ENCODE measurements at places on chromosomes 3 and 15.

GRCh38 chr3:125010393-125010792 lies 45.4 kb downstream of the HEG1 start:
- peak; percentile 32 for DNase-seq

DNA sequence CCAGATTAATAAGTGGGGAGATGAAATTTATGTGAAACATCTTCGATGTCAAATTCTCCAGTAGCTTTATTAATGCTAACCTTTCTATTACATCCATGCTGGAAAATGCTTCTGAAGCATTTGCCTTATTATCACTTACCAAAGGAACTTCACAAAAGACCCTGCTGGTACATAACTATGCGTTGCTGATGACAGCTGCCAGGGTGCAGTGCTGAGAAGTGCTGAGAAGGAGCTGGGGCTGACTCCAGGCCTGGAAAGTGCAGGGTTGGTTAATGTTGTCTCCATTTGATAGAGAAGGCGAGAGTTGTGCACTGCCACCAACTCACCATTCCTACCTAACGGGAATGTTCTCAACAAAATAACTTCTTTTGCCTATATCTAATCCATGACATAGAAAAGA lies 736.0 kb upstream of the NR2F2 start:
- no peak for DNase-seq

GRCh38 chr15:53882311-53882710 lies 95.9 kb upstream of the UNC13C start:
- no peak for DNase-seq

- no peak for DNase-seq
These were observed 221.8 kb downstream of the TPRG1 start for GRCh38 chr3:189393598-189393997.

DNA sequence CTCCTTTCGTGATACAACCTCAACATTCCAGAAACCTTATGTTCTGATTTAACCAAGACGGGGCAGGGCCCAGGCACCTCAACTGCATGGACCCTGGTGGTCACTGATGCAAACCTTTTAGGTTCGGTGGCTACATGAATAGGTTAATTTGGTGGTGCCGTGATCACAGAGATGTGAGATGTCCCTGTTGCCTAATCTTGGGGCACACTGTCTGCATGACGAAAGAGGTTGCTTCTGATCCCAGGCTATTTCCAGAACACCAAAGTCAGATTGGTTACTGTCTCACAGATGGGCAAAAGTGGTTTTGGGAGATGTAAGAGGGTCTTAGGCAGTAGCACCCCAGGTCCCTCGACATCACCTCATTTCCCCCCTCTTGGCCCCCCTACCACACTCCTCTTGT lies 4.0 kb upstream of the CCR1 start:
- DNase-seq: no peak

- no peak for DNase-seq
These were observed 6.2 kb upstream of the SLC6A6 start for GRCh38 chr3:14396031-14396692.

All from RPMI8226 (cell line).